ENCODE measurements at places on chromosomes 5 and 9.

- no peak for DNase-seq
These were observed 168.0 kb downstream of the GAPVD1 start for GRCh38 chr9:125429476-125430160.

- no peak for DNase-seq
These were observed 300.5 kb upstream of the ATP10B start for GRCh38 chr5:161152415-161152940.

- DNase-seq: no peak
These were observed 120.1 kb downstream of the CMYA5 start for GRCh38 chr5:79809743-79810142.

GRCh38 chr9:124813501-124814163, 36.7 kb downstream of the OLFML2A start:
- DNase-seq: no peak

DNA sequence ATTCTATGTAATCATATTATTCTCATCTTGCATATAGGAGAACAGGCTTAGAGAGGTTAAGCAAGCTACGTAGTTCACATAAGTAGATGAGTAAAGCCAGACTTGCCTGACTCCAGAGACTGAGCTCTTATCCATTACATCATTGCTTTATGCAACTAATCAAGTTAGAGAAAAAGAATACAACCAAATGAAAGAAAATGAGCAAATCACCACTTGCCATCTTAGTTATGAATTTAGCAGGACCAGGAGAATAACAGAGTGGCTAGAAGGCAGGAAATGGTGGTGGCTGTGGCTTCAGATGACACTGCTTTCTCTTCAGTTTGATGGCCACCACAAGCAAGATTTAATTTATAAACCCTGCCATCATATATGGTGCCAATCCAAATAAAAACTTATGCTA, 26.6 kb downstream of the POC5 start:
- no peak for DNase-seq

Data from urothelium cell line (cell line).